Spleen (tissue), 13 donors: ENCODE measurements at places on chromosomes 4 and X. TPM values are rescaled to one million over a fixed set of nuclear protein-coding genes. Genes with fewer than 3 reads are reported as not detected.

DNA sequence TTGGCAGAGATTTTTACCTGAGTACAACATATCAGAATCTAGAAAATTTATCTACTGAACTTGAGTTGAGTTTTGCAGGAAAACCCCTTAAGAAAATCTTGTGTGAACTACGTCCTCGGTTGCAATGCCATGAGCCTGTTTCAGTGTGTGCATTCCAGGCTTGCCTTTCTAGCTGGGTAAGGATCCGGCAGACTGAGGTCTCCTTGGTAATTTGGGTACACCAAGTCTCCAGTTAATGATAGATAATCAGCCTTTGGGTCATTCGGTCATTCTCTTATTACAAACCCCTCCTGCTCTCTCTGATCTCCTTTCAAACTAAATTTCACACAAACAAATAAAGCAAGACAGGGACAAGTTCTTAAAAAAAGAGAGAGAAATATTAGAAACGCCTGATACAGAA is 5.9 kb upstream of the HAND2 start:
- H3K4me1 ChIP-seq: peaks cover 14% of the 10 kb centered on the region
- peaks cover 63% of the 10 kb centered on the region for H3K27me3 ChIP-seq
- H3K27ac ChIP-seq: no peak overlapping the region
- no peaks in the 10 kb centered on the region for H3K36me3 ChIP-seq

- peak overlapping the region; percentile 81 for H3K27ac ChIP-seq
- DNase-seq: peak; percentile 91
- no peaks in the 10 kb centered on the region for H3K27me3 ChIP-seq
Observed at GRCh38 chr4:3387943-3388361, 53.8 kb upstream of the HGFAC start.

FABP2 gene
- total RNA-seq: not detected

PLP1 gene
- not detected for total RNA-seq

CSAG3 gene
- total RNA-seq: not detected
